Coronary artery (tissue), 2 donors: ENCODE measurements at places on chromosomes 2 and 18.
A peak's percentile ranks its signal among the peaks of the same experiment; 100 is the strongest.

DNA sequence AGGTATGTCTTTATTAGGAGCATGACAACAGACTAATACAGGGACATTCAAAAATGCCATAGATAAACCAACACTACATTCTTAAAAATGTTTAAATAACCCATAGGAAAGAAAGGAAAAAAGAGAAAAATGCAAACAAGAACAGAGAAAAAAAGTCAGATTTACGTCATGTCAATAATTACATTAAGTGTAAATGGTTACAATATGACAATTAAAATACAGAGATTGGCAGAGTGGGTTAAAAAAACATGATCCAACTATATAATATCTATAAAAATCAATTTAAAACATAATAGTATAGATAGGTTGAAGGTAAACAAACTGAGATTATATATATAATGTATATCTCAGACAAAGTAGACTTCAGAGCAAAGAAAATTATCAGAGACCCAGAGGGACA lies 255.8 kb downstream of the ANAPC1 start:
- no peak for DNase-seq

- DNase-seq: no peak
Measured at GRCh38 chr2:23603581-23603980, 218.6 kb downstream of the KLHL29 start.

DNA sequence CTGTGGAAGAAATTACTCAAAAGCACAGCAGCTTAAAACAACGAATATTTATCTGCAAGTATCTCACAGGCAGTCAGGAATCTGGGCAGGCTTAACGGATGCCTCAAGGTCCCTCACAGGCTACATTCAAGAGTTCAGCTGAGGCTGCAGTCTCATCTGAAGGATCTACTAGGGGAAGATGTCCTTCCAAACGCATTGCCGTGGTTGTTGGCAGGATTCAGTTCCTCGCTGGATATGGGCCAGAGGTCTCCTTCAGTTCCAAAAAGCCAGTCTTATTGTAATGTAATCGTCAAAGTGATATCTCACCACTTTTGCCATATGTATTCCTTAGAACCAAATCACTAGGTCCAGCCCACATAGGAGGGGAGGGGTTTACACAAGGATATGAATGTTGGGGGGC lies 98.2 kb upstream of the EPAS1 start:
- no peak for DNase-seq

GRCh38 chr18:62106271-62106670 lies 80.6 kb downstream of the PIGN start:
- no peak for DNase-seq

- DNase-seq: peak; percentile 22
Measured at GRCh38 chr18:26439537-26439936, 108.8 kb downstream of the KCTD1 start.

GRCh38 chr2:43897492-43897891 lies 58.7 kb downstream of the ABCG8 start:
- no peak for DNase-seq

DNA sequence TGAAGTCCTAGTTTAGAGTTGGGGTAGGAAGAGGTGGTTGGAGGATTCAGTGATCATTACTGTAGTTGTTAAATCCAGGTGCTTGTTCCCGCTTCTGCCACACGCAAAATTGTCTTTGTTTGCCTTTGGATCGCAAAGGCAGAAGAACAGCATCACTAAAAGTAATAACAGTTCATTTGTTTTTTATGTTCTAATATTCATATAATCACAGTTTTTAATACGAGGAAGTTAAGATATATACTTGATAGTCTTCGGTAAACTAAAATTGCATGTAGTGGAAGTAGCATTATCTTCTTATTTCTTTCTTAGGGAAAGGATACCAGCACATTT lies 365 bp downstream of the NDUFB3 start:
- DNase-seq: no peak

GRCh38 chr2:637406-637776 lies 39.8 kb downstream of the TMEM18 start:
- DNase-seq: peak; percentile 57

DNA sequence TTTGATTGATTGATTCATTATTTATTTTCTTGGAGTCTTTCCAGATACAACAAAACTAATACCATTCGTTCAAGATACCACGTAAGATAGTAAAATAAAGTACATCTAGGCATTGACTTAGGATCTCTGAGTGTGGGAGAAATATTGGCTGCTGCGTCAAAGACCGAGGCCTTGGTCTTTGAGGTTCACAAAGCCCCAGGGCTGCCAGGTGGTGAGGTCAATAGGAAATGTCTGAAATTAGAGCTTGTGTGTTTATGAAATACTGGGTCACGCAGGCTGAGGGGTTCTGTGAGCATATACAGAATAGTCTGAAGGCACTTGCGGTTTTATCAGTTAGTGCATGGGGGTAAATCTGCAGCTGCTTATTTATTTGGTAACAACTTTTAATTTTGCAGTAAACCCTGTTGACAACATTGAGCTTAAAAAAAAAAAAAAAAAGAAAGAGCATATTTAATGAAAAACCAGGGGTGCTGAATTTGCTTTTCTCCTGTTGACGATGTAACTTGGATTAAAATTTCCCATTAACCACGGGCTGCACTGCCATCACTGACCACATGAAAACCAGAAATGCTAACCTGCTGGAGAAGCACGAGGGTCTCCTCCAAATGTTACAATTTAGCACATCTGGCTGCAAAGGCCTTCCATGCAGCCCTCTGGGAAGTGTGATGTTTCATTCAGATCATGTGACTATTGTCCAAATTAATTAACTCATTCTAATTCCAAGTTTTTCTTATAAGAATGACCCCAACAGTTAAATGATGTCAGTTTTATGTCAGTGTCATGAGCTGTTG lies 27.1 kb upstream of the SERPINB12 start:
- no peak for DNase-seq

- no peak for DNase-seq
Measured at GRCh38 chr2:162297925-162298552, 20.4 kb downstream of the IFIH1 start.

DNA sequence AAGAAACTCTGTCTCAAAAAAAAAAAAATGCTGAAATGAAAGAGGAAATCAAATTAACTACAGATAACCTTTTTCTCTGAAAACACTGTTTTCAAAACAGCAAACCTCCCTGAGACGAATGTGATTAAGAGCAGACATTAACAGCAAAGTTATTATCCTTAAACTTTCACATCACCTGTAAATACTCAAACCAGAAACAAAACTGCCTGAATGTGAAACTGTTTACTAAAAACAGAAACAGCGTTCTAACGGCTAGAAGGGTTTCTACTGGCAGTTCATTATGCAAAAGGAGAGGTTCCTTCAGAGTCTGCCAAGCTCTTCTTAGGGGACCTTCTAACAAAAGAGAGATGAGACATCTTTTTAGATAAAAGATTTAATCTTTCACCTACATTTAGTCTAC lies 45.9 kb downstream of the PNO1 start:
- DNase-seq: no peak

DNA sequence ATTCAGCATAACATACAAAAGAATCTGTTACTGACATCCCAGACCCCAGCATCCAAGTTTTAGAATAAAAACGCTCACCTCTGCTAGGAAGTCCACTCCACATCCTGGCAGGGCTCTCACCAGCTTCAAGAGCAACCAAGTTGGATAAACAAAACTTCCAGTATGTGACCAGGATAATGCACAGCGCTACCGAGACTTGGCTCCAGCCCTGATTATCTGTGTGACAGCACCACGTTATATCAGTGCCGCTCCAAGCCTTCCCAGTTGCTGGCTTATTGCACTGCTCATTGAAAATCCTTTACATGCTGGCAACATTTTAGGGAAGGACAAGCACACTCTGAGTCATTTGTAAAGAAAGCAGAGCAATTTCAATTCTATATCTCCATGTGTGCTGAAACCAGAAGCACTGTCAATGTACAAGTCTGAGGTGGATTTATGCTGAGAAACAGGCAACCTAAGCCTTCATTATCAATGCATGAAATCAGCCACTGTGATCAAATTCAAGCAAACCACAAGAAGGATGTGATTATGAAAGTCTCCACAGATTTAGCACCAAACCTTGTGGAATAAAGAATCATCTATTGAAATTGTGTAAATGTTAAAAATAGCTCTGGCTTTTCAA lies 115.7 kb downstream of the ZNF385B start:
- DNase-seq: no peak

- no peak for DNase-seq
Measured at GRCh38 chr2:230184727-230185578, 34.8 kb downstream of the SP110 start.

DNA sequence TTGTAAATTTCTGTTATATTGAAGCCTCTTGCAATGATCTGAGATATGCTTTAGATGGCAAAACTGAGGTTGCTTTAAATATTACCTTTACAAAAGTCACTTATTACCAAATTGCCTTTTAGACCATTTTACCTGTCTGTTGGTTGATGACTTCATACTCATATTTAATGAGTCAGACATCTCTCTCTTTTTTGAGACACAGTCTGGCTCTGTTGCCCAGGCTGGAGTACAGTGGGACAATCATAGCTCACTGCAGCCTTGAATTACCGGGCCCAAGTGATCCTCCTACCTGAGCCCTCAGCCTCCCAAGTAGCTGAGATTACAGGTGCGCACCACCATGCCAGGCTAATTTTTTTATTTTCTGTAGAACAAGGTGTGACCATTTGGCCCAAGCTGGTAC lies 11.5 kb upstream of the PPP4R3B start:
- DNase-seq: no peak

DNA sequence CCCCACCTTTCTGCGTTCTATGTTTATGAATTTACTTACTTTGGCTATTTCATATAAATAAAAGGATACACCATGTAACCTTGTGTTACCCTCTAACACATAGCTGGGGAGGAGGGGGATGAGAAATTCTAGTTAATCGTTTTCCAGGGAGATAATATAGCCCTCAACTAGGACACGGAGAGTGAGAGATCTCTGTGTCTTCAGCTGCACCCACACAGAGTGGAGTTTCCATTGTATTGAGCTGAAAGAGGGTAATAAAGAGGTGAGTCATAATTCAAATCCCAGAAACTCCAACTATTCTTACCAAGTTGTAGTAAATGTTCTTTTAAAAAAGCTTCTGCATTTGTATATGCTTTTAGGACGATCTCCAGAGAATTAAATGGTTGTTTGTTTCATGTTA lies 110.1 kb upstream of the SULT1C3 start:
- no peak for DNase-seq

- DNase-seq: no peak
Measured at GRCh38 chr2:23312996-23313606, 71.9 kb upstream of the KLHL29 start.

DNA sequence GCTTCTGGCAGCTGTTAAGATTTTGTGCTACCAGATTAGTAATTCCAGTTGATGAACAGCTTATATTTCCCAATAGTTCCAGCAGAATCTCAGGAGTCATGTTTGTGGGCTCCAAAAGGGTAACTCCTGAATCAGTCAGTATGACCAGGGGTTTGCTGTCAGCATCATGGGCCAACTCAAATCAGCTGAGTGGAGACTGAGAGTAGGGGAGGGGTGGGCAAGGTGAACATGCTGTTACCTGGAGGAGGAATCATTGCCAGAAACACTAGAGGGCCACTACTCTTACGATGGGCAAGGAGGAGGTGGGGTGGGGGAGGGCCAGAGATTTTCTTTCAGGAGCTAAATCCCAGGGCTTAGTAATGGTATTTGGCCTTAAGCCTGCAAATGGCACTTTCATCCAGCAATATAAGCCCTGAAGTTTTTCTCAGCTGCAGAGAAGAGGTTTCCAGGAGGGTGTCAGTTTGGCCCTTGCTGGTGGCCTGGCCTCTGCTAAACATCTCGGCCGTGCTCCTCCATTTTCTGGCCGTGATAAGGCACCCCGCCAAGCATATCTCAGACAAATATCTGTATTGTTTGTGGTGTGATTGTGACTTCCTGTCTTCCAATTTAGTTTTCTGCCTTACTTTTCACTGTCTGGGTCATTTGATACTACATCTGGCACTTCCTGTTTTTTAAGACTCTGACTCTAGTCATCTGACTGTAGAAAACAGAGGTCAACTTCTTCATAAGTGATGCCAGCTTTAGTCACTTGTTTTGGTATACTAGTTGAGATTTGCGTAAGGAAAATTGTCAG lies 120.5 kb upstream of the CXCR4 start:
- DNase-seq: no peak

- DNase-seq: no peak
Measured at GRCh38 chr18:72991379-72991778, 123.6 kb upstream of the NETO1 start.

- no peak for DNase-seq
Measured at GRCh38 chr2:59884166-59884565, 669.3 kb downstream of the BCL11A start.

DNA sequence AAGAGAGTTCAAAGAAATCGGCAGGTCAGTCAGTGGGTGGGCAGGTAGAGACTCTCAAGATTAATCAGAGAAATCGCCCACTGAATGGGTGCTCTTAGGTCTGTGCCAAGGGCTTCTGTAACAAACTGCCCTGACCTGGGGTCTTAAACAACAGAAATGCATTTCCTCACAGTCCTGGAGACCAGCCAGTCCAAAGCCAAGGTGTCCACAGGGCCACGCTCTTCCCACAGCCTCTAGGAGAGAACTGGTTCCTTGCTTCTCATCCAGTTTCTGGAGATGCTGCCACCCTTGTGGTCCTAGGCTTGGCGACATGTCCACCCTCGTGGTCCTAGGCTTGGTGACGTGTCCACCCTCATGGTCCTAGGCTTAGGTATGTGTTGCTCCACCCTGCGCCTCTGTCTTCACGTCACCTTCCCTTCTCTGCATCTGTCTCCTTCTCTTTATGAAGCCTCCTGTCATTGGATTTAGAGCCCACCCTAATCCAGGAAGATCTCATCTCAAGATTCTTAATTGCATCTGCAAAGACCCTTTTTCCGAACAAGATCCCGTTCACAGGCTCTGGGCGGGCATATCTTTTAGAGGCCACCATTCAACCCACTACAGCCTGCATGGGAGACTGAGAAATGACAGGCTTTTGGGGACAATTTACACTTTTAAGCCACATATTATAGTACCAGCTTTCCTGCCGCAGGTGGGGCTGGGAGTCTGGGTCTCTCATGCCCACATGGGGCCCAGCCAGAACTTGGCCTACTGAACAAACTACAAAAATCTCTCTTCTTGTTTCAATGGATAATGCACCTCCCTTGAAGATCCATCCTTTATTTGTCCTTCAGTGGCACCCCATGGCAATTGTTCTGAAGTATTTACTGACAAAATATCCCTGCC lies 161.3 kb downstream of the ASB1 start:
- no peak for DNase-seq
